ENCODE measurements at places on chromosomes 16 and 17. TPM values are rescaled to one million over a fixed set of nuclear protein-coding genes. Genes with fewer than 3 reads are reported as not detected.
A peak's percentile ranks its signal among the peaks of the same experiment; 100 is the strongest.

- no peak overlapping the region for H3K4me3 ChIP-seq
- H3K36me3 ChIP-seq, result no peaks in the 10 kb centered on the region
- DNase-seq, result no peak
Observed at GRCh38 chr17:19391432-19391831, 4.4 kb upstream of the MFAP4 start.

DNA sequence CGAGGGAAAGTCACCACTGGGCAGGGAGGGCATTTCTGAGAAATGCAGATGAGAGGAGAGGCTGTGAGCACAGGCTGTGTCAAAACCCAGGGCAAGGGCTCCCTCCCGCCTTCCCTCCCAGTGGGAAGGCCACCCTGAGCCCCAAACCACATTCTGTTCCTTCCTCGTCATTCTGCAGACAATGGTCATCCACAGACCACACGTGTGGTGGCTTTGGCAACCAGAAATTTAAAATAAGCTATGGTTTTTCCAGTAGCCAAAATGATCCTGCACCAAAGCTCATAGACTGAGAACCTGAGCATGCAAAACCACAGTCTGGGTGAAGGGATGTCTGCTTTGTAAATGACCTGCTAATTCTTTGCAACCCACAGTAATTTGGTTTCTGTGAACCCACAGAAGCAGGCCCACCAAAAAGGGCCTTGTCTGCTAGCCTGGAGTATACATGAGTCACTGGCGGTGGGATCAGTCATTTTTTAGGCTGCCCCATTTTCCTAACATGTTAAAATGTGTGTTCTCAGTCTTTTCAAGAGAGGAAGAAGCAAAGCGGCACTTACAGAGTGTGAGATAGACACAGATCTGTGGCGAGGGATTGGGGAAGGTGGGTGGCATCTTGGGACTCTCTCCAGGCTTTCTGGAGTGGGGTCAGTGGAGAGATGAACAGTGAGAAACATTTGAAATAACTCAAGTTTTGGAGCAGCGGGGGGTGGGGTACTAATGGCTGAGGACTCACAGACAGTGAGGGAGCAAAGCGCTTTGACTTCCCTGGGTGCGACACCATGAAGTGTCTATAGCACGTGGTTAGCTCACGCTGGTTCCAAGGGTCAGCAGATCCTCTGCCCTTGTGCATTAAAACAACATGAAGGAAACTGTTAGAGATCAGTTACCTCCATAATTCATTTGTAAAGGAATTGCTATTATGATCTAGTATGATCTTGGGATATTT, 20.5 kb downstream of the GRB7 start:
- no peaks in the 10 kb centered on the region for H3K36me3 ChIP-seq
- no peak for DNase-seq
- no peak overlapping the region for H3K4me3 ChIP-seq
- no peak overlapping the region for H3K27ac ChIP-seq
- H3K27me3 ChIP-seq, result no peaks in the 10 kb centered on the region
- H3K4me1 ChIP-seq, result no peaks in the 10 kb centered on the region

DNA sequence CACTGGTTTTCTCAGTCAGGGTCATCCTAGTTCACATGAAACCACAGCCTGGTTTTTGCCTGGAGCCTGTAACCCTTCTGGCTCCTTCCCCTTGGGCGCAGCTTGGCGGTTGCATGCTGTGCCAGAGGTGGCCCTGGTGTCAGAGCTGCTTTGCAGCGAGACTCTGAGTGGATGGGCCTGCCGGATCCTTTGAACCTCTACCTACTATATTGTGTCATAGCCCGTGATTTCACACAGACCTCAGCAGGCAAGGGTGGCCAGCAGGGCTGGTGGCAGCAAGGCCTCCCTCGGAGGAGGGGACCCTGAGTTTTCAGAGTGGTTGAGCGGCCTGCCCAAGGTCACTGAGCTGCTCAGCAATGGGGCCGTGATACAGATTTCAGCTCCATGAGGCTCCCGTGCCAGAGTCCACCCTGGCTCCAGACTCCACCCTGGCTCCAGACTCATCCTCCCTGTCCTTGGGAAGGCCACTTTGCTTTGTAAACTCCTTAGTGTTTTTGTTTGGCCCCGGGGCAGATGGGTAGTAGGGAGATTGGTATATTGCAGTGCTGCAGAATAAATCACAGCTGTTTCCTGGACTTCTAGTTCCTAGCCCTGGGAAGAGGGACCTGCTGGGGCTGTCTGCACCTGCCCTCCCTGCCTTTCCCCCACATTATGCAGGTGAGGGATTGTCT, 9.7 kb downstream of the MPRIP start:
- H3K36me3 ChIP-seq, result no peaks in the 10 kb centered on the region
- H3K4me3 ChIP-seq, result no peak overlapping the region
- peak overlapping the region; percentile 65 for H3K27ac ChIP-seq
- H3K27me3 ChIP-seq, result no peaks in the 10 kb centered on the region
- peak; percentile 50 for DNase-seq

DNA sequence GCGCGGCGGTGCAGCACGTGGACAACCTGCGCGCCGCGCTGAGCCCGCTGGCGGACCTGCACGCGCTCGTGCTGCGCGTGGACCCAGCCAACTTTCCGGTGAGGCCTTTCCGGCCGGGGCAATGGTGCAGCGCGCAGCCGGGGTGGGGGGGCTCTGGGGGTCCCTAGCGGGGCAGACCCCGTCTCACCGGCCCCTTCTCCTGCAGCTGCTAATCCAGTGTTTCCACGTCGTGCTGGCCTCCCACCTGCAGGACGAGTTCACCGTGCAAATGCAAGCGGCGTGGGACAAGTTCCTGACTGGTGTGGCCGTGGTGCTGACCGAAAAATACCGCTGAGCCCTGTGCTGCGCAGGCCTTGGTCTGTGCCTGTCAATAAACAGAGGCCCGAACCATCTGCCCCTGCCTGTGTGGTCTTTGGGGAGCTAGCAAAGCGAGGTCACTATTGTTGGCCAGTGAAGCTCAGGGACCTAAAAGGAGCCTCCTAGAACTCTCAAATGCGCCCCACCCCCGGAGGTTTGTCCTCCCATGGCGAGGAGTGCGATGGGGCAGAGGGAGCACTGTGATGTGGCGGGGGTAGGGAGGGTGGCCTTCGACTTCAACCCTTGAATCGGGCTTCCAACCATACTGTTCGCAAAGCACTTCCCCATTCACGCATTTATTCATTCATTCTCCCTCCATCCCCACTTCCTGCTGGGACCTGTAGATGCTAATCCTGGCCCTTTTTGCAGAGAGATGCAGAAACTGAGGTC, 770 bp downstream of the HBM start:
- H3K27me3 ChIP-seq, result no peaks in the 10 kb centered on the region
- no peaks in the 10 kb centered on the region for H3K36me3 ChIP-seq
- H3K4me3 ChIP-seq, result no peak overlapping the region

DNA sequence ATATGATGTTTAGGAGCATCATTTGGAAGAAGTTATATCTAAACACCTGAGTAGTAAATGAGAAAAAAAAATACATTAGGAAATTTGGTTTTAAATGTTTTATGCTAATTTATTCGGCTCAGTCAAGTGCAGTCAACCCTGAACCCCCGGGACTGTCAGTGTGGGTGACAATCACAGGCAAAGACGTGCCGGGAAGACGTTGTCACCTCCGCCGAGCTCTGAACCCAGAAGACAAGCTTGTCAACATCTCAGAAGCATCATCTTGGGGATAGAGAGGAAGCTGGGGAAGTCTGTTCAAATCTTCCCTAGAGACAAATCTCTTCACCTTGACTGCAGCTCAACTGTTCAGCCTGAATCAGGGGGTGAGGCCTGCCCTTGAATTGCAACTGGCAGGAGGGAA, 159.7 kb downstream of the RBFOX3 start:
- H3K36me3 ChIP-seq, result no peaks in the 10 kb centered on the region
- DNase-seq, result no peak
- H3K27ac ChIP-seq, result no peak overlapping the region
- H3K4me3 ChIP-seq, result no peak overlapping the region

GRCh38 chr17:70523426-70523825, 354.1 kb downstream of the KCNJ2 start:
- no peak for DNase-seq
- no peak overlapping the region for H3K4me3 ChIP-seq
- no peaks in the 10 kb centered on the region for H3K4me1 ChIP-seq
- no peak overlapping the region for H3K27ac ChIP-seq
- no peaks in the 10 kb centered on the region for H3K27me3 ChIP-seq
- no peaks in the 10 kb centered on the region for H3K36me3 ChIP-seq

DNA sequence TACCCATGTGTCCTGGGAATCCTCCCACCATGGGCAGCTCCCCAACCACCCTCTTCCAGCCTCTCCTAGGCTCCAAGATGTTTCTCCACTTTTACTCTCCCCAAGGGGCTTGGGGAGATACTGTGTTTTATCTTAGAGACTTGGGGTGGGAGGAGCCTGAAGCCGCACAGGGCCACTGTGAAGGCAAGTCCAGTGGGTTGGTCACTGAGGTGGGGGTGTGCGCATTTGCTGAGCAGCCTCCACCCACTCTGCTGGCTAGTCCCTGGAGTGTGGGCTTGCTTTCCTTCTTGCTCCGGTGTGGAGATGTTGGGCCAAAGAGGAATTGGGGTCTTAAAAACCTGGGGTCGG, 4.1 kb upstream of the CLDN9 start:
- H3K4me1 ChIP-seq, result no peaks in the 10 kb centered on the region
- no peak for DNase-seq
- peaks cover 8% of the 10 kb centered on the region for H3K27me3 ChIP-seq
- H3K27ac ChIP-seq, result no peak overlapping the region
- no peak overlapping the region for H3K4me3 ChIP-seq

Gene LRRC37B
- total RNA-seq, result 22.1 TPM

Gene PTGES3L
- total RNA-seq, result 0.72 TPM

Gene KRT36
- not detected for total RNA-seq

Gene RGS11
- 0.72 TPM for total RNA-seq

Gene GRIN2A
- 0.40 TPM for total RNA-seq

Gene PYDC1
- not detected for total RNA-seq
